Glutamatergic neuron (in vitro differentiated cells): ENCODE measurements at places on chromosomes 12 and 14. TPM values are rescaled to one million over a fixed set of nuclear protein-coding genes. Genes with fewer than 3 reads are reported as not detected.

Gene GAS2L3
- 56.2 TPM for total RNA-seq

Gene FICD
- 4.8 TPM for total RNA-seq

Gene KCNK10
- total RNA-seq, result 2.8 TPM

Gene ATP23
- 1.3 TPM for total RNA-seq

Gene GDF3
- total RNA-seq, result 0.34 TPM

Gene GABARAPL1
- total RNA-seq, result 110 TPM

DNA sequence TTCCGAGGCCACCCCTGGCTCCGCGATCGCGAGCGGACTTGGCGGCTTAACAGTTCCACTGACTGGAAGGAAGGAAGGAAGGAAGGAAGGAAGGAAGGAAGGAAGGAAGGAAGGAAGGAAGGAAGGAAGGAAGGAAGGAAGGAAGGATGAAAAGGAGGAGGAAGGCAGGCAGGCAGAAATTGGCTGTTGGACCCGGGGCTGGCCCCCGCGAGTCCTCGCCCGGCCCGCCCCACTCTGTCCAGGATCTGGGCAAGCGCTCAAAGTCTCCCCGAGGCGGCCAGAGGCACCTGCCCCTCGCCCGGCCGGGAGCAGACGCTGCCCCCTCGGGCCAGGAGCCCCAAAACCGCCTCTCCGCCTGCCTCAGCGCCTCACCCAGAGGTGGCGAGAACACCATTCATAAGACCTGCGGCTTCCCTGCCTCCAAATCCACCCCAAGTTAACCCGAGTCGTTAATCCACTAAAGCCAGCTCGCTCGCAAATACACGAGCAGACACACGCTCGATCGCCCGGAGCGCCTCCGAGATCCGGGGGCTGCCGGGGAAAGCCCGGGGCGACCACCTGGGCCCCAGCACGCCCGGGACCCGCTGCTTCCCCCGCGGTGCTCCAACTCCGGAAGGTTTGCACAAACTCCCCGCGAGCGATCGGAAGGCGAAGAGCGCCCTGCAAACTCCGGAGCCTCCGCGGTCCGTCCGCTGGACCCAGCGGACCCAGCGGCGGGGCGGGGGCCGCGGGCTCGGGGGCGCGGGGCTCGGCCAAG lies 844 bp downstream of the DPF3 start:
- DNase-seq, result peak; percentile 55

GRCh38 chr14:50222055-50222613 lies 9.2 kb downstream of the SOS2 start:
- DNase-seq, result no peak

- DNase-seq, result no peak
These were observed 15.2 kb upstream of the PLEKHG6 start for GRCh38 chr12:6295094-6295811.

- peak; percentile 32 for DNase-seq
These were observed 178.4 kb downstream of the KCNA5 start for GRCh38 chr12:5222011-5222461.

- DNase-seq, result no peak
These were observed 478 bp downstream of the RITA1 start for GRCh38 chr12:113186033-113186365.

- DNase-seq, result no peak
These were observed 33.4 kb upstream of the PLEKHG6 start for GRCh38 chr12:6276956-6277620.

DNA sequence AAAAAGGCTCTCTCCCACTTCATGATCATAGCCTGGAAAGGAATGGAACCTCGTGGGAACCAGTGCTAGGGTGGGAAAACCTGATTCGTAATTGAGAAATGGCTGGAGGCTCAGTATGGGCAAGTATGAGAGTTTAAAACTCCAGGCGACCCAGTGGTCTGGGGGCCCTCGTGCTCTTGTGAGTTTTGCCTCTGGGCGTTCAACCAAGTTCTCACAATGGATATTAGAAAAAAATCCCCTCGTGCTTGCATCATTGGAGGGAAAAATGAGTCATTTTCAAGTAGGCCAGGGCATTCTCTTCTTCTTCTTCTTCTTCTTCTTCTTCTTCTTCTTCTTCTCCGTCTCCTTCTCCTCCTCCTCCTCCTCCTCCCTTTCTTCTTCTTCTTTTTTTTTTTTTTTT lies 39.0 kb downstream of the GPR68 start:
- DNase-seq, result no peak

DNA sequence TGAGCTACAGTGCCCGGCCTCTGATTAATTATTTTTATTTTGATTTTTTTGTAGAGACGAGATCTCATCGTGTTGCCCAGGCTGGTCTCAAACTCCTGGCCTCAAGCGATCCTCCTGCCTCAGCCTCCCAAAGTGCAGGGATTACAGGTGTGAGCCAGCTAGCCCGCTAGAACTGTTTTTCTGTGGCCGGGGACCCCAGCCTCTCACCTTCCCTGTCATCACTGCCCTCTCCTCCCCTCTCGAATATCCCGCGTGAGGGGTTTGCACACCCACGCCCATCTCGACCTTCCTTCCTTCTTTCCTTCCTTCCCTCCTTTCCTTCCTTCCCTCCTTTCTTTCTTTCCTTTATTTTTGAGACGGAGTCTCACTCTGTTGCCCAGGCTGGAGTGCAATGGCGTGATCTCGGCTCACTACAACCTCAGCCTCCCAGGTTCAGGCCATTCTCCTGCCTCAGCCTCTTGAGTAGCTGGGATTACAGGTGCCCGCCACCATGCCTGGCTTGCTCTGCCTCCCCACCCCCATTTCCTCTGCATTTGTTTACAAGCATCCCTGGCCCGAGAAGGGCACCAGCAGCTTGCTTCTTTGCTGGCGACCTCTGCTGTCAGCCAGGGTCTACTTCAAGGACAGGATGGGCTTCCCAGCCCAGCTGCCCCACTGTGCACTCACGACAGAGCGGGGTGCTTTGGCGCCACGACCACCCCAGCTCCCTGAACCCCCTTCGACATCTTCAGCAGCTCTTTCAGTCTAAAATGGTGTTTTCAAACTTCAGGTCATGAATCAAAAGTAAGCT lies 4.3 kb upstream of the TRAF3 start:
- peak; percentile 62 for DNase-seq

DNA sequence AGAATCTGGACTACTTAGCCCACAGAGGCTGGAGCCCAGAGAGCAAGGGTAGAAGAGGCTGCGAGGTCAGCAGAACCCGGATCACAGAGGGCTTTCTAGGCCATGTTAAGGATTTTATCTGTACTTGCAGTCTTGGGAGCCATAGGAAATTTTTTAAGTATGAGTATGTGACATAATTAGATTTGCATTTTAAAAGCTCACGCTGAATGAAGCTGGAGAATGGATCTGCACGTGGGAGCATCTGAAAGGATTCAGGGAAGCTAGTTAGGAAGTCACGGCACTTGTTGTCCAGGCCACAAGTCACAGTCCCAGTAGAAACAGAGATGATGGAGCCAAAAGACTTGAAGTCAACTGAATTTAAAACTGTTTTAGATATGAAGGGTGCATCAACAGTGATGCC lies 14.1 kb downstream of the CORO1C start:
- DNase-seq, result no peak

DNA sequence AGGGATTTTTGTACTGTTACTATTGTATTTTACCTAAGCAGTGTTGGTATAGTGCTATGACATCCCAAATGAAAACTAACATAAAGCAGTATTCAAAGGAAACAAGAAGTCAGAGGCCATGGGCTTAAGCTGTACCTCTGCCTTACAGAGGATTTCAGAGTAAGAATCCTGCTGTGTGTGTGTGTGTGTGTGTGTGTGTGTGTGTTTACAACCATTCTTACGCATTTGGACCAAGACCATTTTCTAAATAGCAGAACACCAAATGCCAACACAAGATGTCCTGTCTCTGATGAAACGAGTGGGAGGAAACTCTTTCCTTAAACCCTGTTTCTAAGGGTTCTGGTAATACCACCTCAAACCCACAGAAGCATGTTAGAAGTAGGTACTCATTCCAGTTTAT lies 64.4 kb downstream of the PPP1R36 start:
- no peak for DNase-seq

GRCh38 chr14:77243853-77244252 lies 27.2 kb downstream of the NGB start:
- DNase-seq, result no peak
